Smooth muscle cell of the brain vasculature (primary cell): ENCODE measurements at places on chromosomes 5 and 9.

DNA sequence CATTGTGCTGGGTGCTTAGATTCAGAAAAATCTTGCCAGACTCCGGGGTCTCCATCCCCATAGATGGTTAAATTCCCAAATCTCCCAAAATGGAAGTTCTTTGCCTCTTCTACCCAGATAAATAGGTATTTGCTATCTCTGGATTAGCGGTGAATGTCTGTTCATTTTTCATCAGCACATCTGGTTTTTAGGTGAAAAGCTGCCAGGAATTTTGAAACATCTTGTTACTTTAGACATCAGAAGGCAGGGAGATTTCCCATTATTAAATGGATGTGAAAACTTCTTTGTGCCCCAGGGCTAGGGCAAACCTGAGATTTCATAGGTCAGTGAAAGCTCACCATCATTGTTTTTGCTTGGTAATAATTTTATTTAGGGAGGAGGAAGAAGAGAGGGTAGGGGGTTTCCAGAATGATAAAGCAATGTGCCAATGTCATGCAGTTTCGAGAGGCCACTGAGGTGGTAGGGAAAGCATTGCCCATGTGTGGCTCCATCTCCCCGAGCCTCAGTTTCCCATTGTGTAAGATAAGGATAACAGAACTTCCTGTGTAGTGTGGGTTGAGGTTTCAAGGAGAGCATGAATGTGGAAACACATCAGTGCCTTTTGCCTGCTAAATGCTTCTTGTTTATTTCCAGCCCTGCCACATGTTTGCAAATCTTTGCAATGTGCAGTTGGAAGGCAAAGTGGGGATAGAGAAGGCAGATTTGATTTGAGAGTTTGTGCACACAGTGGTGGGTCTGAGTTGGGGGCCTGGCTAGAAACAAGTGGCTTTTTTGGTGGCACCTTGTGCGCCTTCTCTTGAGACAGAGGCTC, 147.2 kb upstream of the KLF4 start:
- DNase-seq: no peak

- no peak for DNase-seq
Observed at GRCh38 chr9:127162864-127163365, 40.5 kb upstream of the ANGPTL2 start.

DNA sequence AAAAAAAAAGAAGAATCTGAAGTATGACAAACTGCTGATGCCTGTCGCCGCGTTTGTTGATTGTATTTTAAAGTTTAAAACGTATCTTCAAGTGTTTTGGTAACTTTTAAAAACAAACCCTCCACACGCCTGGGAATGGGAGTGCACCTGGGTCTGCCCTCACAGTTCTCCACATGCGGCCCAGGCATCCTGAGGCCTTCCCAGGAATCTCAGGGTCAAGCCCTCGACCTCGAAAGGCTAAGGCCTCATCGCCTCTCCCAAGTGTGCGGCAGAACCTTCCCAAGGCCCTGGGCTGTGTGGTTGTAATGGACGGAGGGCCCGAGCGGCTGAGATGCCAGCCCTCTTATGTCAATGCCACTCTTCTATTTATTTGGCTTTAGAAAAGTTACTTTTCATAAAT, 94.4 kb downstream of the CAMSAP1 start:
- no peak for DNase-seq

DNA sequence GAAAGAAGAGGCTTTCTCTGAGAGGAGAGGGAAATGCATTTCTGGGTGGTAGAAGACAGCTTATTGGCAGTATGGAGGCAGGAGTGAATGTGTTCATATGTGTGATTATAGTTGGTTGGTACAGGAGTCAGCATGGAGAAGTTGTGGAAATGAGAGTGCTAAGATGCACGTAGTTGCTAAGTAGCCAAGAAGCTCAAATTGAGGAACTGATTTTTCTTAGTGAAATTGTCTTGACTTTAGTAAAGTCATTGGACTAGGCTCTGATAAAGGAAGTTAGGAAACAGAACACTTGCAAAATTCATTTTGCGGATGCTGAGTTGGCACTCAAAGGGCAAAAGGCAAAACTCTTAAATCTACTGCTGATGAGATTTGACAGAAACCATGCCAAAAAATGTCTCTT, 158.9 kb upstream of the VCAN start:
- DNase-seq: no peak

DNA sequence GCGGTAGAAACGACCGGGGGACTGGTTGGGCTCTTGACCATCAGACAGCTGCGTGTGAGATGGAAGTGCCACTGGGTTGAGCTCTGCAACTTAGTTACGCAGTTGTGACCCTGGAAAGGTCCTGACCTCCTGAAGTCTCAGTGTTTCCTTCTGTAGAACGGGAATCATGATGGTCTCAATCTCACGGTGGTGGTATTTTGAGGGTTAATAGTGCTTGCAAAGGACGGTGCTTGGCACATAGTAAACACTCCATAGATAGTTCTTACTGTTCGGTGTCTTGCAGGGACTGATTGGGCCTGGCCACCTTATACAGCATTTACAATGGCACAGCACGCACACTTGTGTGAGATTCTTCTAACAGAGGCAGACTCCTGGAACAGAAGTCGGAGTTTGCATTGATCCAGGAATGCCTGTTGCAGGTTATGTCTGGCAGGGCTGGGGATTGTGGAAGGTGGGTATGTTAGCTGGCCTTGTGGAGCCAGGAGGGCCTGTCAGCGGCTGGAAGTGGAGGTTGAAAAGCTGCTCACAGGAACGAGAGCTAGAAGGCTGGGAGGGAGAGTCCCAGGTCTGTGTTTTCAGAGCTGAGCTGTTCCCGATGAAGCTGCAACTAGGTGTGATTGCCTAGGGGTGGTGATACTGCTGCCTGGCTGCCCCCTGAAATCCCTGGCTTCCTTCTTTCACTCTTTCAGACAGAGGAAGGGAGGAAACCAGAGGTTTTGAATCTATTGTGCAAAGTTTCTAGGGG, 962 bp upstream of the TXN start:
- DNase-seq: no peak

DNA sequence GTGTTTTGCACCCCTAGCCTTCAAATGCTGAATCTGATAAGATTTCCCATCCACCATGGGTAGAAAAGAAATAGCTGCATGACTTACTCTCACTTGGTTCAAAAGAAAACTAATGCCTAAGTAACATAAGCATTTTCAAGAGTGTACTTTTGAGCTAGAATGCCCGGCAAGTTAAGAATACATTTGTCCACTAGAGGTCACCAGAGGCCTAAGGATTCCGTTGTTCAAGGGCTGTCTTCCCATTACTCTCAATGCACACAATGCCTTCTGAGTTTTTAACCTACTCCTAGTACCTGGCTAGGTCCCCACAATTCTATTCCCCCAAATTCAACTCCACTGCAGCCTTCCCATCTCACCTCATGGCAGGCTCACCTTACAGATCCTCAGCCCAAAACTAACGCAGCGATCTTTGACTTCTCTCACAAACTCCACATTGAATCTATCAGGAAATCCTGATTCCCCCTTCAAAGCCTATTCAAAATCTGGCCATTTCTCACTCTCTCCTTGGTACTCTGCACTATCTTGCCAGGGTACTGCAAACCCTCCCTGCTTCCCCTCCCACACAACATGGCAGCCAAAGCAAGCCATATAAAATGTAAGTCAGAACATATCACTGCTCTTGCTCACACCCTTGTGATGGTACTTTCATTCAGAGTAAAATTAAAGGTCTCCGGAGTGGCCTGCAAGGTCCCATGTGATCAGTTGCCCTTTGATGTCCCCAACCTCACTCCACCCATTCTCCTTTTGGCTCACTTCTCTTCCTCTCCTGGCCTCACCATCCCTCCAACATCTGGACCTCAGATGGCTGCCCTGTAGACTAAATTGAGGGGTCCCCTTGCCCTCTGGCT, 13.4 kb downstream of the OXCT1 start:
- DNase-seq: peak; percentile 65
